A673 (cell line): ENCODE measurements at places on chromosomes 7 and 10. TPM values are rescaled to one million over a fixed set of nuclear protein-coding genes. Genes with fewer than 3 reads are reported as not detected.

The LRIT1 gene
- total RNA-seq = not detected in 2 replicates

The ASZ1 gene
- total RNA-seq = not detected in 2 replicates

The IL6 gene
- not detected in 2 replicates for total RNA-seq

The WDR37 gene
- total RNA-seq = 12.6 and 15.5 TPM in 2 replicates

The ASAH2B gene
- 5.3 and 6.8 TPM in 2 replicates for total RNA-seq

The UTF1 gene
- total RNA-seq = not detected in 2 replicates

The TBX20 gene
- 1.8 TPM in 2 replicates for total RNA-seq
